ENCODE measurements at places on chromosomes 4 and X.

DNA sequence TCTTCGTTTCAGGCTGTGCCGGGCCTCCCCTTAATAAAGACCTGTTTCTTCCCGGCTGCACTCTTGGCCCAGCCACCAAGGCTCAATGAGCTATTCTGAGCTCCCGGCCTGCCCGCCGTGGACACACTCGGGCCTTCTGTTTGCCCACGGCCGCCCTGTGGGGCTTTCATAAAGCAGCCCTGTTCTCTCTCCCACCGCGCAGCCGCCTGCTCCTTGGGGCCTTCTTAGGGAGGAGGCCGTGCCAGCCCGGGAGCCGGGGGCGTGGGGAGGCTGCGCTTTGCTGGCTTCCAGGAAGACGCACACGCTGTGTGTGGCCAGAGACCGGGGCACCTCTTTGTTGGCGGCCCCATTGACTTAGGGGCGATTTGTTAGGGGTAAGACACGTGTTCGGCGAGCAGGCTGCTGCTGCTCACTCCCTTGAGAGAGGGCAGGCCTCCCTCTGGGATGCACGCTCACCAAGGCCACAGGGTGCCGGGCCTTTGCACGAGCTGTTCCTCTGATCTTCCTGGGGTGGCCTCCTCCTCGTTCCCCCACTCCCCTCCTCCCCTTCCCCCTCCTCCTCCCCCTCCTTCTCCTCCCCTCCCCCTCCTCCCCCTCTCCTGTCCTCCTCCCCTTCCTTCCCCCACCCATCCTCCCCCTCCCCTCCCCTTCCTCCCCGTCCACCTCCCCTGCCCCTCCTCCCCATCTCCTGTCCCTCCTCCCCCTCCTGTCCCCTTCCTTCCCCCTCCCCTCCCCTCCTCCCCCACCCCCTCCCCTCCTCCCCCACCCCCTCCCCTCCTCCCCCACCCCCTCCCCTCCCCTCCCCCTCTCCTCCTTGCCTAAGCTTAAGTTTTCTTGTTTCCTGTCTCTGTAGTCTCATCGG is 11.3 kb downstream of the BLOC1S4 start:
- no peak for DNase-seq

- DNase-seq = no peak
Observed at GRCh38 chr4:153418558-153418957, 47.6 kb upstream of the TMEM131L start.

DNA sequence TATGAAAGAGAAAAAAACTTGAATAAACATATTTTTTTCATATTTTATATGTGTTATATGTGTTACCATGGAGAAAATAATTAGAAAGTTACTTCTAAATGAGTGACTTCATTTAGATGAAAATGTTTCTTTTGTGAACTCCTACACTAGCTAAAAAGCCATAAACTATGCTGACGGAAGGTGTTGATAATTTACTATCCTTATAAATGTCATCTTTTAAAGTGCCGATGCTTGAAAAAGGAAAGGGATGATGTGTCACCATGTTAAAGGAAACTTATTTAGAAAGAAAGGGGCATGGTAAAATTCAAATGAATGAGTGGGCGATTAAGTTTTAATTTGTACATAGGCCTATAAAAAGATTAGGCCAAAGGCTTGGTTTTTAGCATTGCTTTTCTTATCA is 133.8 kb downstream of the SPRY1 start:
- DNase-seq = no peak

- no peak for DNase-seq
Observed at GRCh38 chr4:80082693-80083092, 9.7 kb upstream of the ANTXR2 start.

DNA sequence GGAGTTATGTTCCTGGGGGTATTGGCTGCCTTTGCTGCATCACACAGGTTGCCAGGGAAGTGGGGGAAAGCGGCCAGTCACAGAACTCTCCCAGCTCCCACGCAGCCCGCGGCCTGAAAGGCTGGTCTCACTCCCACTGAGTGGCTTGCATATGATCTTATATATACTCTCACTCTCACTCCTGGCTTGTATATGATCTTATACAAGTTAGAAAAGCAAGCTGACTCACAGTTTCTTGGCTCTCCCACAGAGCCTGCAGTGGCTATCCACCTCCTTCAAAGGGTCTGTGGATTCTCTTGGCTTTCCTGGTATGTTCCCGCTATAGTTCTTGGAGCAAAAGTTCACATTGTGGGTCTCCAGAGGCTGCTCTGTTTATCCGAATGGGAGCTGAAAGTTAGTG is 833.5 kb upstream of the GALNTL6 start:
- DNase-seq = no peak

- DNase-seq = no peak
Observed at GRCh38 chrX:20319054-20319453, 52.3 kb upstream of the RPS6KA3 start.

- DNase-seq = no peak
Observed at GRCh38 chrX:121356139-121356849, 308.9 kb downstream of the GLUD2 start.
